ENCODE measurements at places on chromosomes 4 and X. TPM values are rescaled to one million over a fixed set of nuclear protein-coding genes. Genes with fewer than 3 reads are reported as not detected.

GRCh38 chr4:106898621-106899230, 137.4 kb downstream of the DKK2 start:
- DNase-seq = peak; percentile 56

GRCh38 chr4:21376176-21376575, 572.4 kb downstream of the KCNIP4 start:
- no peak for DNase-seq

DNA sequence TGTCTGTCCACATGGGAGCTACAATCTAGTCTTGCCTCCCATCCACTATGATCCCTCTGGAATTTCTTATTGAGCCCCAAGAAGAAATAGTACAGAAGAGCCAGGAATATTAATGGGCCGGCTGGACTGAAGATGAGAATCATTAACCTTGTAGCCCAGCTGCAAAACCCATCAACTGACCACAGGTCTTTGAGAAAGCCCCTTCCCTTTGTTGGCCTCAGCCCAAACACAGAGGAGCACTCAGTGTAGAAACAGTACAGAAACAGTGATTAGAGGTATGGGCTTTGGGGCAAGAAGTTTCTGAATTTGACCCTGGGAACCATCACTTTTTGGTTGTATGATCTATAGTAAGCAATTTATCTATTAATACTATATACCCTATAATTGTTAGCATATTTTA, 76.8 kb upstream of the RAB40AL start:
- no peak for DNase-seq

DNA sequence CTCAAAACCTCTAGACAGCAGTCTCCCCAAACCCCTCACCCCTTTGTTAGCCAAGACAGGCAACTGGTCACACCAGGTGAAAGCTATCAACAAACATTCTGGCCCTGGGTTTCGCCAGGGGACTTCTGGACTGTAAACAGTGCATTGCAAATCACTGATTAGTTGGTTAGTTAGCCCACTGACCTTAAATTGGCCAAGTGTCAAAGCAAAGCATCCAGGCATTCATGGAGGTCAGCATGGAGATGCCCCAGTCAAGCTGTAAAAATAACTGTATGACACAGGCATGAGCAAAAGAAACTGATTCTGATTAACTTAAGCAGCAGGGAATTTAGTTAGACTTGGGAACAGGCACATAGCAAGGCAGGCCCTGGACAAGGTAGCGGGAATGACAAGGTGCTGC, 156.0 kb upstream of the TTC29 start:
- no peak for DNase-seq

DNA sequence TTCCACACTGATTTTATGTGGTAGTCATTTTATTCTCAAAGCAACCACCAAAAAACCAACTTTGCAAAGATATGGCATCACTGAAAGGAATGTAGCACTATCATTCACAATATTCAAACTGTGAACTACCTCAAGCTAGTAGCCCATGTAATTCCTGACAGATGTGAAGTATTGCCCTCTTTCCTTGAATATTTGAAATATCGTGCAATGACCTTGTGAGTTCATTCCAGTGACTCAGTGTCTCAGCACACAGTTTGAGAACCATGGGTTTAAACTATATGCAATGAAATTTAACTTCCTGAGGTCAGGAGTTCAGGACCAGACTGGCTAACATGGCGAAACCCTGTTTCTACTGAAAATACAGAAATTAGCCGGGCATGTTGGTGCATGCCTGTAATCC, 20.9 kb upstream of the IQCM start:
- no peak for DNase-seq

Gene CXCL13
- total RNA-seq = 0.31 TPM

GRCh38 chr4:55610381-55610780, 18.3 kb upstream of the PDCL2 start:
- DNase-seq = no peak

Gene VCX3A
- not detected for total RNA-seq

Gene RHOXF2
- total RNA-seq = not detected

DNA sequence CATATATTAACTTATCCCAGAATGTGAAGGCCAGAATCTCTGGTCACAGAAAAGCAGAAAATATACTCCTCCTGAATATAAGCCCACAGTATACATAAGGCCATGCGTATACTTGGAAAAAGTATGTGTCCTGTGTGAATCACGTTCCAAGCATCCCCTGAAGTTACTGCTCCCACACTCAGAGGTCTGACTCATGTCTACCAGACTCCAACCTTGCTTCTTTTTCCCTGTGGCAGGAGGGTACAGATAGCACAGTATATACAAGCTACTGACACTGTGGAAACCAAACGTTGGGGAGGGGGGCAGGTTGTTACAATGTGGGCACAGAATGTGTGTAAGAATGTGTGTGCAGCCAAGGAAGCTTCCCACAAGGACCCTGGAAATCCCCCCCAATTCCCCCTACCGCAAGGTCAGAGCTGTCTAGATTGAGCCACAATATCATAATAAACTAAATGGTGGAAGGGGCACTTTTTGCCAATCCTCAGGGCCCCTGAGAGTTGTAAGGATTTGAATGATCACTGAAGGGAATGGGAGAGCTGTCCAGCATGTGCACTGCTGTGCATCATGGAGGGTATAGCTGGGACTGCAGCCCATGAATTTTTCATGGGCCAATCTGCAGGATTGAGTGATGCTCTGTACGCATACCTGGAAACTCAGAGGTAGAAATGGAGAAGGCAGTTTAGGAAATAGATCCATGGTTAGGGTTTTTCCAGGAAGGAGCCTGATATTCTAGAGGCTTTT, 7.4 kb upstream of the RELL1 start:
- DNase-seq = no peak

DNA sequence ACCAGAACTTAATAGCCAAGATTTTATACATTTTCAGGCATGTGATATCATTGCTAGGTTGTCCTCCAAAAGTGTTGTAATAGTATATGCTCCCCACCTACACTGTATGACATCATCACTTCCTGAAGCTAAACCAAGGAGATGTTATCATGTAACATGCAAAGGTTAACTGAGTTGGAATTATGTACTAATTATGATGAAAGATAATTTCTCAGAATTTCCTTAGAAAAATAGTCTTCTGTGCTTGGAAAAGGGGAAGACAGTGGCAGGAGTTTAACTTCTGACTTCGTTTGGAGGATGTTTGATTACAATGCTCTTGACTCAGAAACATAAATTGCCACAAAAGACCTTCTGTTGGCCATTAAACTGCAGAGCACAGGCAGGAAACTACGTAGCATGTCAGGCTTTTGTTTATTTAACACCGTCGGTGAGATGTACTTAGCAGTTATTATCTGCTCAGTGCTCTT, 83.6 kb upstream of the GUCY1A1 start:
- DNase-seq = no peak

DNA sequence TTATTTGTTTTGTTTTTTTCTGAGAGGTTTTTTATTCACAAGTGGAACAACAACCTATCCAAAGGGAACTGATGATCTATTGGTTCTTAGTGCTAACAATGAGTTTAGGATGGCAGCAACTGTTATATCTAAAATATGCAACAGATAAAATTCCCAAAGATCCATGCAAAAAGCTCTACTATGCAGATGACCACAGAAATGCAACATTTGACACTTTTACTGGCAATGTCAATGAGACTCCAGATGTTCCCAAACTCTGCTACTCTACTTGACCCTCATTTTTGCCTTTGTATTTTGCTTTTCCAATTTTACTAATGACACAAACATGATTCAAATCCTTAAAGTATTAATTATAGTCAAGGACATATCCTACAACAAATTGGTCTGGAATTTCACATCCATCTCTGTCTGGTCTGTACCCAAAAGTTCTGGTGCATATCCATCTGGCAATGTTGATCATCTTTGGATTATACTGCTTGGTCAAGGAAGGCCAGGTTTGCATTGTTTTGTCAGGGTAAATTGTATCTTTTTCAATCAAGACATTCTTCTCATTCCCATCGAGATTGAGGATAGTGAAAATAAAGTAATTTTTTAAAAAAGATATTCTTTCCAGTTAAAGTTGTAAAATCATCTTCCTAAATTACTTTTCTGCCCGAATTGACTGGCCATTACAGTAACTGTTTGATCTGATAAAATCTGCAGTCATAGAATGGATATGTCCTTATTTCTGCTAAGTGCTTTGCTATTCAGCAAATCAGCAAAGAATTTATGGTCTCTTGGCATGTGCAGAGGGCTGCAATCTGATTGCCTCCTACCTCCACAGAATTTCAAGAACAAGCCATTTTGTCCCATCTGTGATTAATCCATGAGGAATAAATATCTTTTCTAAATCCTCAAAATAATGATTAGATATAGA, 73.6 kb downstream of the FGFBP1 start:
- no peak for DNase-seq

DNA sequence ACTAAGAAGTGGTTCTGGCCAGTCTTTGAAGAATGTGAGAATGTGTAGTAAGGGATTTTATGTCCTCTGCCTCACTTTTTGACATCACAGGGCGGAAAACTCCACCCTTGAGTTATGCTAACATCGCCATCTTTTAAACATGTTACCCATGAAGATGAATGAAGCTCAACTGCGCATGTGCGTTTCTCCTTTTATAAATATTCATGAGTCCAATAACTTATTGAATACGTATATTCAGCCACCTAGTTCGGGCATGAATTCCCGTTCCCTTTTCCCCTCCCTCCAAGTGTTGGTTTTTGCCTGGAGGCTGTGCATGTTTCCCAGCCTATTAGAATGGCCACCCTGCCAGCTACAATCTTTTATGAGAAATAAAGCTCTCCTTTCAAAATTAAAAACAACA, 51.7 kb upstream of the STPG2 start:
- no peak for DNase-seq

DNA sequence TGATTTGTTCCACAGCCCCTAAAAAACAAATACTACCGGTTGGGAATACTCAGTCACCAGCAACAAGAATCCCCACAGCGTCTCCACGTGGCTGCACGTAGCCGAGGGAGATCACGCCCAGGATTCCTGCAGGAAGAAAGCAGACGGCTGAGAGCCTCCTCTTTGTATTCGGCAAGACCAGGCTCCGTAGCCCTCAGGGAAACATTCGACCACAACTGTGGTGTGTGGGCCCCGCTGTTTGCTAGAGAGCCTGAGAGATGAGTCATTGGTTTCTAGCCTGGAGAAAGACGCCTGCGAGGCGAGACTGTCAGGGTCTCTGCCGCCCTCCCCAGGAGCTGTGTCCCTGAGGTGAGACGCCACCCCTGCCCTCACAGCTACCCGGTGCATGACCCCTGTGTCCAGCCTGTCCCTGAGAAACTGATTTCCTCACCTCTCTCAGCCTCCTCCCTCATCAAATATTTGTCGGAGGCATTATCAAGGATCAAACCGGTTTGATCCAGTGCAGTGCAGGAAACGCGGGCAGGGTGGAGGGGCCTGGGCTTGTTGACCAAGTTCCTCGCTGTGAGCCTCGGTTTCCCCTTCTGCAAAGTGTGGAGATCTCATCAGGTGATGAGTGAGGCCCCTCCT, 4.7 kb upstream of the S100P start:
- peak; percentile 72 for DNase-seq

DNA sequence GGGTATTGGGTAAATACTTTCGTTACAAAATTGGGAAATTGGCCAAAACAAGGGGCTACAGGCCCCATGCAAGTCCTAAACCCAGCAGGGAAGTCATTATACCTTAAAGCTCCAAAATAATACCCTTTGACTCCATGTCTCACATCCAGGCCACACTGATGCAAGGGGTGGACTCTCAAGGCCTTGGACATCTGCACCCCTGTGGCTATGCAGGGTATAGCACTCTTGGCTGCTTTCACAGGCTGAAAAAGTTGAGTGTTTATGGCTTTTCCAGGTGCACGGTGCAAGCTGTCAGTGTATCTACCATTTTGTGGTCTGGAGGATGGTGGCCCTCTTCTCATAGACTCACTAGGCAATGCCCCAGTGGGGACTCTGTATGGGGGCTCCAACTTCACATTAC, 326.5 kb downstream of the TEX13C start:
- DNase-seq = no peak

Gene MUC7
- 140 TPM for total RNA-seq

Gene EREG
- total RNA-seq = 0.72 TPM

DNA sequence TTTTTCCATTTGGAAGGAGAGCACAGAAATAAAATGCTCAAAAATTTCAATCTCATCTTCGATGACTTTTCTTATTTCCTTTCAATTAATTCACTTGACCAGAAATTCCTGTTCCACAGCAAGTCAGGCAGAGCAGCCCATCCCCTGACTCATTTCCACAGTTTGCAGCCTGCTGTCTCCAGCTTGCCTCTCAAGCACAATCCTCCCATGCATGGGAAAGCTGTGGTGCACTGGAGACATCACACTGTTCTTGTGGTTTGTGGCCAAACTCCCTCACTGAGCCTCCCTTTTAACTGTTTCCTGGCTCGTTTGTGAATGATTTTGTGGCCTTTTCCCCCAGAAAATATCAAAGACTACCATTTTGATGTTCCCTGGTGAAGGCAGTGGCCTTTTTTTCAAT, 114.0 kb upstream of the ENPEP start:
- peak; percentile 7 for DNase-seq

Data from tongue (tissue), 3 donors.